CD4-positive, alpha-beta T cell treated with Interleukin-6 at 100 ng/mL for 8 hours (primary cell): ENCODE measurements at places on chromosomes 6 and 20.

DNA sequence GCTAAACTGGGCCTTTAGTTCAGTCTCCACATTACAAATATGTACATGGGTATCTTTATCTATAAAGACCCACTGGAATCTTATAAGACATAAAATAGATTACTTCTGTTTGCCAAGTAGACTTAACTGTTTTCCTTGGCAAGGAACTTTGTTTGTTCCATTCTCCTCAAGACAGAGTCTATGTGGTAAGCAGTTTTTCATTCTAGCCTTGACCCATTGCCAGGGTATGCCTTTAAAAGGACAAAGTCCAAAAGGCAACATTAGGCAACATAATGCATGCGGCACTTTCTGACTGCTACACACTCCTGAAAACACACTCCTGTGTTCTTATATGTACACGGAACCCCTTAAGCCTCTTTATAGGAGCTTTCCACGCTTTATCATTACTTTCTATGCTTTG lies 20.4 kb downstream of the VNN1 start:
- no peak for DNase-seq

- no peak for DNase-seq
Measured at GRCh38 chr20:17967521-17968365, 851 bp downstream of the SNX5 start.

DNA sequence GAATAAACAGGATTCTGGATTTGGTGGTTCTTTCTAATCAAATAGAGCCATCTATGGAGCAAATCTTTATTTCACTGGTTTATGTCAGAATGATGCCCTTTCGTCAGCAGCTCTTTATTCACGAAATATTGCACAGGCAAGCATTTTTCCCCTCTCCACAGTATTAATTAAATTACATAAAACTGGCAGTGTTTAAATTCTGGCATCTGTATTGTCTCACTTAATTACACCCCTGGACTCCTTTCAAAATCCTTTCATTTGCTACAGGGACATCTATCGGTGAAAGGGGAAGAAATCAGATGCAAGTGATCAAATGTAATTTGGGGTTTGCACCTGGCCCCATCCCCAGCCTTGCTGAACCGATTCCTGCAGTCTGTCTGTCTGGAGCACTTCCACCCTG lies 801.9 kb downstream of the QKI start:
- DNase-seq: no peak

GRCh38 chr20:58360936-58361335 lies 28.1 kb upstream of the VAPB start:
- DNase-seq: no peak

- DNase-seq: no peak
Measured at GRCh38 chr6:98323605-98324004, 510.8 kb upstream of the POU3F2 start.

DNA sequence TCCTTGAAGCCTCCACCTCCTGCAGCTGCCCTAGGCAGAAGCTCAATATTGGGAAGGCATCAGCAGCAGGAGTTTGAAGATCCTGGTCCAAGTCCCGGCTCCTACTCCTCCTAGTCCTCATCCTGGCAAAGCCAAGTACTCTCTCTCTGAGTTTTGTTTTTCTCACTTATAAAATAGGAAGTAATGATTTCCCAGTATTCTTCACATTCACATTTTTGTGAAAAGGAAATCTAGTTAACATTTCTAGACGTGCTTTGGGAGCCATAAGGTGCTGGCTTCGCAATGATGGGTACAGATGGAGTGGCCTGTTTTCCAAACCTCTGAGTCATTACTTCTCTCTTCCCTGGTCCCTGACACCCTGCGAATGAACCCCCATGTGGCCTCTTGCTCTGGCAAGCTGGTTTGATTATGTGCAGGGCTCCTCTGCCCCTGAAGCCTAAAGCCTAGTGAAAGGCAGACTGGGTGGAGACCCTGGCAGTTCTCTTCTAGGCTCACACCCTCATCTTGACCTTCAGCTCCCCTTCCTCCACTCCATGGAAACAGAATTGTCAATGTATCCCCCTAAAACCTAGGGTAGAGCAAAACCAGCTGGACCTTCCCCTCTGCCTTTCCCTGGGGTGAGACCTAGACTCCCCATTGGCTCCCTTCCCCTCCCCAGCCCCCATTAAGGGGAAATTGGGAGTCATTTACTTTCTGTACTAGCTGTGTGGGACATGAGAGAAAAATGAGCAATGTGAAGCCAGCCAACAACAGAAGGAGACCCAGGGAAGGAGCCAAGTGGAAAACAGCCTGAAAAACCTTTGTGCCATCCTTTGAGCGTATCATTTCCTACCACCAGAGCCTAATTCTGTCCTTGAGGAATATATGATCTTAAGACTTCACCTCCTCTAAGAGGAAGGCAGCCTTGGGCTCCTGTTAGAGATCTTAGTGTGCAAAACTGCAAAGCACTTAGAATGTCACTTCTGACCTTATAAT lies 158.4 kb downstream of the UST start:
- no peak for DNase-seq
